Cortex of kidney (tissue), 1 donor: ENCODE measurements at places on chromosomes 3 and 15.

DNA sequence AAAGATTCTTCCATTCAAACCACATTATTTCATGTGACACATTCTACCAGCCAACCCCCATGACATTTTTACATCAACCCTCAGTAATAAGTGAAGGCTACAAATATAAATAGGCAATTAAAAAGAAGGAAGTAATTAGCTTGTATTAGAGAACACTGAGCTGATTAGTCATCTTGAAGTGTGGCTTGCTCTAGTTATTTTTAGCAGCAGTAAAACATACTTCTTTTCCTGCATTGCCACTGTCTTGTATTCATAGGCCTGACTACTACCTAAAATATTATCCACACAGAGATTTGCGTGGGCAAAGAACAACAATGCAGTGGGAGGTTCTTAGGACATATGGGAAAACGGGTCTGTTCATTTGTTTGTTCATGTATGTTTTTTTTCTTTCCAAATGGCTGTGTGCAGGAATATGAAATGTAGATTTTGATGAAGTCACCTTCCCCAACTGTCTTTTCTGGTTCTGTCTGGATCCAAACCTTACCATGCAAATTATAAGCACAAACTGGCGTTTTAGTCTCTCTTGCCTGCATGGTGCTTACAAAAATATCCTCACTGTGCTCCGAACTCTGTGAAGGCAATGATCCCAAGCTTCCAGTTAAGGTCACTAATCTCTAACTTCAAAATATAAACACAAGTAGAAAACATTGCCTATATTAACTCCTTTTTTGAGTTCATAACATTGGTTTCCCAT, 31.5 kb upstream of the TM4SF4 start:
- no peak for DNase-seq

DNA sequence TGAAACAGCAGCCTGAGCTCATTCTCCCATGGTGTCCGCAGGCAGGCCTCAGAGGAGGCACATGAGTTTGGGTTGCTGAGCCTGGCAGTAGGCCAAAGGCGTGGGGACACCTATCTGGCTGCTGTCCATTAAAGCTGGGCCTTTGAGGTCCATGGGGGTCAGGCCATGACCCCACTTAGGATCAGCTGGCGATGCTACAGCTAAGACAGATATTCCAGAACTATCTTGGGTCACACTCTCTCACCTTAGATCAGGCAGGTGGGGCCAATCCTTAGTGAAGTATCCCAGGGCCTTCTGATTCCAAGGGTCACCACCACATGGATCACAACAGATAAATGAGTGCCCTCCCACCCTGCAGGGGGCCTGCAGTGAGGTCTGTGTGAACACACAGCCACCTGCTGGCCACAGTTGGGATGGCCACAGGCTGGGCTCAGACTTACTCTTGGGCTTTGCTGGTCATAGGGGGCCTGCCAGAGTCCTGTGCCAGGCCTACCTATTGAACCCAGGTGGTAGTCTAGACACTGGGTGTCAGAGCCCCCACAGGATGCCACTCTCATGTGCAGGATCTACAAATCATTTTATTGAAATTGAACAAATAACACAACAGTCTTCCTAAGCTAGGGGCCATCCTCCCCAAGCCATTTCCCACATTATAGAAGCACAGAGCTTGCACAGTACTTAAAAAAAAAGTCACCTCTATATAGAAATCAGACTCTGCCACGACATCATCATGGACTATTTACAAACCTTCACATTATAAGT, 2.0 kb upstream of the HYAL2 start:
- no peak for DNase-seq

DNA sequence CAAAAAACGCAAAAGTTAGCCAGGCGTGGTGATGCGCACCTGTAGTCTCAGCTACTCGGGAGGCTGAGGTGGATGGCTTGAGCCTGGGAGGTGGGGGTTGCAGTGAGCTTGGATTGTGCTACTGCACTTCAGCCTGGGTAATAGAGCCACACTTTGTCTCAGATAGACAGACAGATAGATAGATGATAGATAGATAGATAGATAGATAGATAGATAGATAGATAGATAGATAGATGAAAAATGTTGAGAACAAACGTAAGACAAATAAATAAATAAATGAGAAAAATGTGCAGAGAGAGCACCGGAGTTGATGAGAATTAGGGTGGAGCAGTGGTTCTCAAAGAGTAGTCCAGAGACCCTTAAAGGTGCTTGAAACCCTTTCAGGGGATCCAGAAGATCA, 58.4 kb upstream of the ARL8B start:
- DNase-seq: no peak

- DNase-seq: no peak
Observed at GRCh38 chr3:30970183-30970582, 75.7 kb upstream of the GADL1 start.

- DNase-seq: no peak
Observed at GRCh38 chr15:76381366-76381765, 44.8 kb downstream of the ISL2 start.

- DNase-seq: no peak
Observed at GRCh38 chr3:24646790-24647189, 152.1 kb upstream of the THRB start.

DNA sequence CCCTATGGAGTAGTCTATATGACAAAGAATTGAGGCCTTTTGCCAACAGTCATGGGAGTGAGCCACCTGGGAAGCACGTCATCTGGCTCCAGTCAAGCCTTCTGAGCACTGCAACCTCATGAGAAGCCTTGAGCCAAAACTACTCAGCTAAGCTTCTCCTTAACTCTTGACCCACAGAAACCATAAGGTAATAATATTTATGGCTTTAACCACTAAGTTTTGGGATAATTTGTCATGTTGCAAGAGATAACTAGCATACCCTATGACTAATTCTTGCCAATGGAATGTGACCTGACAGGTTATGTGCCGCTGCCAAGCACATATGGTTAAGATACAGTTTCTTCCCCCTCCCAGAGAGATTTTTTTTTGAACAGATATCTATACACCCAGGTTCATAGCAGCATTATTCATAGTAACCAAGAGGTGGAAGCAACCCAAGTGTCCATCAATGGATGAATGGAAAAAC, 11.8 kb upstream of the SLC6A11 start:
- DNase-seq: no peak

GRCh38 chr3:194117104-194117845, 18.7 kb upstream of the HES1 start:
- DNase-seq: no peak

GRCh38 chr3:132090921-132091320, 56.1 kb upstream of the CPNE4 start:
- no peak for DNase-seq

- DNase-seq: no peak
Observed at GRCh38 chr3:73401616-73402279, 223.0 kb downstream of the PDZRN3 start.

DNA sequence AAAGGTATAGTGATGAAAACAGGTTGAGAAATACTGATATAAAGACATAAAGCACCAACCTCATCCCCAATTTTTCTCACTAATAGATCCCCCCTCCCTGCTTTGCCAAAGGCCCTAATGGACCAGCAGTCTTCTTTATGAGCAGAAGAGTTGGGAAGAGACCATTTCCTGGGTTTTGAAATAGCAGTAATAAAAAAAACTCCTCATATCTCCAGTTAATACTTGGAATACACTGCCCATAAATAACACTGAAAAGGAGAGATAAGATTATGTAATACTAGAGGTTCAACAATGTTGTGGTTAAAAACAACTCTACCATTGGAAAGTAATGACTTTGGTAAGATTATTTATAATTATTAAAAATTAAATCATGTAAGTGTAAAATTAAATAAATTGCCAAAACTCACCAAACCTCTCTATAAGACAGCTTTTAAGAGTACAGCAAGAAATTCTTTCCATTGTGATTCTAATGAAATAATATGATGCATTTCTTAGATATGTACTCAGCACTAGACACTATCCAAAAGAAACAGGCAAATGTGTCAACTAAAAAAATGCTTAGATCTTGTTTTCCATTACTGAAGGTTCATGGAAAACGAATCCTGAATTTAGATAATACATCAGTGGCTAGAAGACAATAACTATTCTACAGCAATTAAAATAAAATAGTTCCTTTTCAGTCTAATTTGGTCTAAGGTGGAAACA, 88.2 kb downstream of the FAIM start:
- no peak for DNase-seq

DNA sequence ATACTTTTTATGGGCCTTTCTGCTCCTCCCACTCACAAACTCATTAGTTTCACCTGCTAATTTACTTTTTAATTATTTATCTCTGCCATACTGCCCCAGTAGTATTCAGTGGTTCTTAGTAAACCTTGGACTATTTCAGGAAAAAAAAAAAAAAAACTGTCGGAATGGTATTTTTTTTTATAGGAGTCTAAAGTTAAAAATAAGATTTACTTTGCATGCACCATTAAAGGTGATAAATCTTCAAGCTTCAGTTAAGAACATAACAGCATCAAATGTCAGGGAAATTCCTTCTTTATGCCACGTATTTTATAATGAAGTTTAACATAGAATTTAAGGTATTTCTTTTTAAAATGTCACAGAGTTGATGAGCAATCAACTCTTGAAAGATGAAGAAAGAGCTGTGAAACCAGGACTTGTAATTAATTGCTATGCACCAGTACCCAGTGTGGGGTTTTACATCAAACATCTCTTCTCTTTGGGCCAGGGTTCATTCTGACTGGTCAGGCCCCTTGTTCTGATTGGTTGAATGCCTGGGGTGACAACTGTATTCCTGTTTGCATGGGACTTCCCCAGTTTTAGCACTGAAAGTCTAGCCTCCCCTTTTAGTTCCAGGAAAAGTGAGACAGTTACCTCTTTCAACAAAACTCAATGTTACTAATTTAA, 40.3 kb upstream of the PTPRG start:
- no peak for DNase-seq

DNA sequence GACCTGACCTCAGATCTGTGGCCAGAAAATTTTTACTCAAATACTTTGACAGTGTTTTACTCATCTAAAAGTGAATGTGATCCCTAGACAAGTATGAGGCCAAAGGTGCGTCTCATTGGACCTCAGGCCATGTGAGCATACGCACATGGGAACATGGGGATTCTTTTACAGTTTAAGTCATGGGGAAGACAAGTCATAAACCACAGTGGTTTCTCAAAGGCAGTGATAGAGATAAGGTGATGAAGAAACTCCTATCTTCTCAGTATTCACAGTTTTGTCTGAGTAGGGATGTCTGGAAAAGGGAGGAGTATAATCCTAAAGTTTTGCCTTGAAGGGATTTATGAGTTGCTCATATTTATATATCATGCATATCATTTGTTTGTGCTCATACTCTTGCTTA, 173.8 kb downstream of the FNDC3B start:
- no peak for DNase-seq

GRCh38 chr15:74827614-74828013, 1.2 kb downstream of the CPLX3 start:
- no peak for DNase-seq

DNA sequence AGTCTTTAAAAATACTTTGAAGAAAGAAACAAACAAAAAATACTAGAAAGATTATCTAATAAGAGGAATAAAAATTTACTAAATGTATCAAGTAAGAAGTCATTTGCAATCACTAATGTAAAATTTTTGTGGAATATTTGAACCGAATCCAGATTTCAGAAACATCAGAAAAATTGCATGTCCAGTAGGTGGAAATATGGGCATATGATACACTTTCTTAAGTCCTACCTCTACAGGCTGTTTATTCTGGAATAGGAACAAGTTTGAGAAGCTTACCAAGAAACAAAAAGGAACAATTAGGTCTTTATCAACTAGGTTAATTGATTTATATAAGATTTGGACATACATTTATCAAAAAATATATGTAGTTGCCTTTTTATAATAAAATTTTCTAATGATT, 292.9 kb upstream of the ROBO1 start:
- DNase-seq: no peak

DNA sequence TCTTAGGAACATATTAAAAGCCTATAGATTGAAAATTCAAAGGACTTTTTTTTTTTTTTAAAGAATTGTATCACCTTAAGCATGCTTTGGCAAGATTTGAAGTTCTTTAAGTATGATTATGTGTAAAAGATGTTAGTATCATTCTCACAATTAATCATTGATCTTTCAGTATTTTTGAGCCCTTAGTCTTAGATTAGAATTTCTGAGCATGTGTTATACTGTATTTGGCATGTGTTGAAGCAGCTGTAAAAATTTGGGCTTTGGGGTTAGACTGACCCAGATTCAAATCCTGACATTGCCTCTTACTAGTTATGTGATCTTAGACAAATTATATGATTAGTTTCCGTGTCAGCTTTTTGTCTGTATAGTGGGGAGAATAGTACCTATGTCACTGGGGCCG, 6.3 kb downstream of the OXSR1 start:
- no peak for DNase-seq

- DNase-seq: no peak
Observed at GRCh38 chr3:49158103-49158709, 7.9 kb downstream of the CCDC71 start.

DNA sequence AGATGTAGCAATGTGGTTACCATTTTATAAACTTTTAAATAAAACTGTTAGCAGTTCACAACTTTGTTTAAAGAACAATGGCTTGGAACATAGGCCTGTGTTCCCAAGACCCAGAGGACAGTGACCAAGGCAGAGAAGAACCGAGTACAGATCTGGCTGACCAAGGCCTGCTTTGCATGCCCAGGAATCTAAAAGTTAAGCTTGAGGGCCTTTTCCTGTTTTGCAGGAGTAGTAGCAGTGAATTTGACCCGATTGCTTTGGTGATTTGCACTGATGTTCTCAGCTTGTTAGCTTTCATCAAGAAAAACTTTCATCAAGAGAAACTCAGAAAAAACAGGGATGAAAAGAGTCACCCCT, 9.9 kb downstream of the FILIP1L start:
- no peak for DNase-seq

DNA sequence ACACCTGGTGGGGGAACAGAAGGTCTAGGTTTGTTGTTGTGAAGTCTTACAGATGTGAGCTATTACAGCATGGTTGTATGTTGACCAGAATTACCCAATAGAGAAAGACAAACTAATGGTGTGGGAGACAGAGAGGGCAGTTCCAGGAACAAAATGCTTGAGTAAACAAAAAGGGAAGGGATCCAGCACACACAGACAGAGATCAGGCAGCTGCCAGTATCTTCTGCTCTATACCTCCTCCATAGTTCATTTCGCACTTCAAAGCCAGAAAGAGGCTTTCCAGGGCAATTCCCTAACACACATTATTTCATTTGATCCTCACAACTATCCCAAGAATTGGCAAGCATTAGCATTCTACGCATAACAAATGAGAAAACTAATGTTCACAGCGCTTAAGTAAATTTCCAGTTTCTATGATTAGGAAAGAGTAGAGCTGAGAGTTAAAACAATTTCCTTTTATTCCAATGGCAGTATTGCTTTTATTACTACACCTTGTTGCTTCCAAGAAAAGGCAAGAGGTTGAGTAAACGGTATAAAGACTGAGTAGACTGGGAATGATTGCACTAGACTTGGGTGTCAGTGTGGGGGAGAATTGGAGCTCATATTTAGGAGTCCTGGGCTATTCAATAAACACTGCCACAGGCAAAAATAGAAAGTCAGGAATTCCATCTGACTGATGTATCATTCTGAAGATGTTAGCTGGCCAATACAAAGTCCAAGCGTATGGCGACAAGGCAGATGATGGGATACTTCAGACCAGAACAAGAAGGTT, 39.7 kb upstream of the ZNF280D start:
- no peak for DNase-seq
